Stimulated activated CD8-positive, alpha-beta memory T cell treated with anti-CD3 and anti-CD28 coated beads, Interleukin-2, amount 100 ng/mL, for 1 hour (primary cell): ENCODE measurements at places on chromosomes 2 and 18.

DNA sequence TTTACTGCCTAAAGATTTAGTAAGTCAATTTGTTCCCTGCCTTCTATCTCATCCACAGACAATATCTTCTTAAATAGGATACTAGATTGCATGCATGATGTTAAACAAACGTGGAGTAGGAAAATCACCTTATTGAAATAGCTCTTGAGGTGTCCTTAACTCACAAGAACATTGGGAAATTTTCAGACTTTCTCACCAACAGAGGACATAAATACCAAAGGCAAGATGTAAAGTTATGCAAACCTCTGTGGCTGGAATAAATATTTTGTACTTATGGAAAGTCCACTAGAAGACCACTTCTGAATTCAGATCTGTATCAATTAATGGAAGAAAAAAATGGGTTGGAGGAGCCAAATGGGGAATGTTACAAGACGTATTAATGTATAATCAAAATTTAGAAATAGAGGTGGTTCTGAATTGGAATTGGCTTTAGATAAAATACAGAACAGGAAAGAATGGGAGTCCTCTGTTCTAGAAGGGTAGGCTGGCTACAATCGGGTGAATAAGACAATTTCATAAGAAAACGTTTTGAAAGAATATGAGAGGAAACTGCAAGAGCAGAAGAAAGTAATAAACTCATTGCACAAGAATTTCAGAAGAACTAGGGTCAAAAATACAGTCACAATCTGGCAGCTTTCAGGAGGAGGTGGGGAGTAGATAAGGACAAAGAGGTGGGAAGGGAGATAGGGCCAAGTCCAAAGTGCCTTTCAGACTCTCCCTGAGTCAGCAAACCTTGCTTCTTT lies 69.3 kb upstream of the FN1 start:
- DNase-seq = no peak

DNA sequence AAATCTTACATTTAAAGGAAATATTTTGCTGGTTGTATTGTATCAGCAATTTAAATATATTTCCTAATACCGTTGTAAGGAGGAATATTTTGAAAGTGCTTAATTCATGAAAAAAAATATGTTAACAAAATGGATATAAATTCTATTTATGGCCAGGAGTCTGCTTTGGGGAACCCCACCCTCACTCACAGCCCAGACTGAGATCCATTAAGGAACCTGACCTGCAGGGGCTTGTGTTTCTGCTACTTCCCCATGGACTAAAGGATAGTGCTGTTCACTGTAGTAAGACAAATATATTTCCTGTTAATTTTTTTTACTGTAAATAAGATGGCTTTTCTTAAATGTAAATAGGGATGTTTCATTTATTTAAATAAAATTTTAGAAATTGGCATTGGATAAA lies 221.9 kb upstream of the COL3A1 start:
- no peak for DNase-seq

DNA sequence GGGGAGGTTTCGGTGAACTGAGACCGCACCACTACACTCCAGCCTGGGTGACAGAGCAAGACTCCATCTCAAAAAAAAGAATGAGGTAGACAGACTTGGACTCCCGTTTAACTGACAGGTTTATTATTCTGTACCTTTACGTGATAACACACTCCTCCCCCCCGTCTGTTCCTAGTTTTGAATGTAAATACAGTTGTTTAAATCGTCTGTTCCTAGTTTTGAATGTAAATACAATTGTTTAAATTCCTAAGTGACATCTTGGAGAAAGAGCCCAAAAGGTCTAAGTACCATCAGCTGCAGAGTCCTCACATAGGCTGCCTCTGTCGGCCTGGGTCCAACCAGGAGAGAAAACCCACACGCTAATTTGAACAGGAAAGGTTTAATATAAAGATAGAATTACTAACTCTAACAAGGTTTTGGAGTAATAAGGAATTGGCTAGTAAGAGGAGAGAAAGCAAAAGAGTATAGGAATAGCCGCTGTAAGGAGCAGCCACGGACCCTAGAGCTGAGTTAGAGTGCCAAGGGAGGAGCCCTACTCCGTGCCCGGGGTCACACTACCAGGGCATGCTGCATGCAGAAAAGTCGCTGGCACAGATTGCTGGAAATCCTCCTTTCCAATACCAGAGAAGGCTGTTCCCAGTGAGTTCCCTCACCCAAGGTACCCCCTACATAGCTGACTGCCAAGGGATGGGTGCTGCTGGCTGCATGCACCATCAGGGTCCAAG lies 83.5 kb upstream of the RANBP2 start:
- DNase-seq = no peak

DNA sequence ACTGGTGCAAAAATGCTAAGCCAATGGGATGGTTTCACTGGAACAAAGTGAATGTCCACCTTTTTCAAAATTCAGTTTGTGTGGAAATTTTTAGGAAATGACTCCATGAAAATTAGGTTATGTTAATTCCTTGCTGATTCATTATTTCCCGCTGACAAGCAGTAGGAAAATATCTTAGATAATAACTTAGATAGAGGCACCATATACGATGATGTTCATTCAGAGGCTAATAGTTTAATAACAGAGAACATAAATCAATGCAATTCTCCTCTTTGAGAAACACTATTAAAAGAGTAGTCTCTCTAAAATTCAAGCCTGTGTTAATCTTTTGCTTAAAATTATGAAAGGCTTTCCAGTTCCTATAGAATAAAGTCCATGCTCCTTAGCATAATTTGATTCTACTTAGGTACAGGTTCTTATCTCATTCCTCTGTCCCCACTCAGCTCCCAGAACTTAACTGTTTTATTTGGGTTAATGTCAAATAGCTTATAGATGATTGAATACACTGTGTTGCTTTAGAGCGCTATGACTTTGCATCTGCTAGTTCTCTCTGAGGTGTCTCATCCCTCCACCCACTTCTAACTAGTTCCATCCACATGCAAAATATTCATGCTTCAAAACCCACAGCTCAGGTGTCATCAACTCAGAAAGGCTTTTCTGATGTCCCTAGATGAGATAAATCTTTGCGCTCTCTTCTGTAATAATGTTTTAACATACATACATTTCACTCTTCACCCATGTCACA lies 503.6 kb downstream of the ERBB4 start:
- DNase-seq = no peak

GRCh38 chr2:120428748-120429147 lies 82.8 kb downstream of the INHBB start:
- no peak for DNase-seq

DNA sequence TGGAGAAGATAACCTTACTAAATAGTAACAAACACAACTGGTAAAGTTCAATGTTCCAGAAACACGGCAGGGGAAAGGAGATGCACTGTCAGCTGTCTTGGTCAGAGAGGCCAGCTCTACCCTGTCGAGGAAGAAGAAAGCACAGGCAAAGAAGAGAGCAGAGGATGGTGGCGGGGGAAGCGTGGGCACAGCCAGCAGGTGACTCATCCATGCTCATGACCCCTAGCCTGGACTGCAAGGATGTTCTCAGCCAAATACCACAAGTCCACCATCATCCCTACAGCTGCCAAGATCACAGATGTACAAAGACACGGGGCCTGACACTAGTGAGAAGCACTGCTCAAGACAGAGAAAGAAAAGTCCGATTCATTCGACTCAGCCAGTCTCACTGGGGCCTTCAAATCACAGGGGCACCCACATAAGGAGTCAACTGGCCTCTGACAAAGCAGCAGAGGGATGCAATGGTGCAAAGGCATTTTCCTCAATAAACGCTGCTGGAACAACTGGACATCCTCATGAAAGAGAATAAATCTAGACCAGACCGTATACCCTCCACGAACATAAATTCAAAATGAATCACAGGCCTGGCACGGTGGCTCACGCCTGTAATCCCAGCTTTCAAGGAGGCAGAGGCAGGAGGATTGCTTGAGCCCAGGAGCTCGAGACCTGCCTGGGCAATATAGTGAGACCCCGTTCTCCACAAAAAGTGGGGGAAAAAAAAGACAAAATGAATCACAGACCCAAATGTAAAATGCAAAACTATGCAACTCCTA lies 5.6 kb downstream of the DTYMK start:
- no peak for DNase-seq

DNA sequence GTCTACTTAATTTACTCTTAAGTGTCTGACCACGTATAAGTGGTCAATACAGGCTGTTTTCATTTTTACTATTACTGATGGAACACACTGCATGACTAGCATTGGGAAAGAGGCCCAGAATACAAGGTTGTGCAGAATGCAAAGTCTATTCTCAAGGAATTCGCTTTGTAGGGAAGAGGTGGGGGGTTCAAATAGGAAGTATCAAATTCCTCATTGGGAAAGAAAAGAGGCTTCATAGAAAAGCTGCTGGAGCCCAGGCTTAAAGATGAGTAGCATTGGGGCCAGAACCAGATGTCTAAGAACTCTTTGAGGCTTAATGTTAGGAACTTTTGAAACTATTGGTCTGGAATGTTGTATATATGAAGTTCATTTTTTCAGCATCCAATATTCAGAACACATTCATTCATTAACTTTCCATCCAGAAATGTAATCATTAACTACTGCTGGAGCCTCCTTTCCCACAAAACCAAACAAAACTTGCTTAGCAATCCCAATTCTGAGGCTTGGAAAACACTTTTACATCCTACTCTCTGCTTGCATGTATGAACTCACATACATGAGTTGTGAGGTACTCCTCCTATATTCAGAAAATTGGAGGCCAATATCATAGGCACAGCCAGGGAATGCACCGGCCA lies 994 bp upstream of the LRATD1 start:
- DNase-seq = no peak

- DNase-seq = no peak
These were observed 46.7 kb downstream of the REEP1 start for GRCh38 chr2:86290596-86291327.

- DNase-seq = no peak
These were observed 335.5 kb downstream of the KCNS3 start for GRCh38 chr2:18213986-18214385.

DNA sequence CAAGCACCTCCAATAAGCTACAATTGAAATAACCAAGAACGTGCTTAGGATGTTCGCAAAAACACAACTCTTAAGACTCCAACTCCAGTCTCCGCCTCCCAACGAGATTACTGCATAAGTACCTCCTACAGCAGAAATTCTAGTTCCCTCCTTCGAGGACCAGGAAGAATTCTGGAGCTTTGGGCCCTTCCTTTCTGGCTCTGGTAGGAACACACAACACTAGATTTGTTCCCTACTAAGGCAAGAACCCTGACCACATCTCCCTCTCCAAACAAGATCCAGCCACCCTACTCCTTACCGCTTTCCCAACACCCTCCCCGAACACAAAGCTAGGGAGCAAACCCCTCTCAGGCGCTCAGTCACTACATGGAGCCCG lies 721 bp downstream of the ADAM17 start:
- DNase-seq = no peak

- no peak for DNase-seq
These were observed 169.1 kb upstream of the KLF7 start for GRCh38 chr2:207334624-207335371.

DNA sequence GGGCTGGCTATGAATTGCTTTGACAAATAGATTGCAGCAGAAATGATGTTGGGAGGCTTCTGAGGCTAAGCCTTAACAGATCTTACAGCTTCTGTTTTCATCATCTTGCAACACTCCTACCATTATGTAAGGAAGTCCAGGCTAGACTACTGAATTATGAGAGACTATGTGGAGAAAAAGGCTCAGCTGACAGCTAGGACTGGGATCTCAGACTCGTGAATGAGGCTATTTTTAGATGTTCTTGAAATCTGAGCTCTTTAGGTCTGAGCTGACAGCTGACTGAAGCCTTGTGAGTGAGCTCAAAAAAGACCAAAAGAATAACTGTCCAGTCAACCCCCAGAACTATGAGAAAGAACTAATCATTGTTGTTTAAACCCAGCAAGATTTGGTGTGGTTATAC lies 70.3 kb downstream of the VWC2L start:
- no peak for DNase-seq

- DNase-seq = no peak
These were observed 95.1 kb upstream of the SLC35G4 start for GRCh38 chr18:11514267-11514666.
